ENCODE measurements at places on chromosomes 11 and 22.

DNA sequence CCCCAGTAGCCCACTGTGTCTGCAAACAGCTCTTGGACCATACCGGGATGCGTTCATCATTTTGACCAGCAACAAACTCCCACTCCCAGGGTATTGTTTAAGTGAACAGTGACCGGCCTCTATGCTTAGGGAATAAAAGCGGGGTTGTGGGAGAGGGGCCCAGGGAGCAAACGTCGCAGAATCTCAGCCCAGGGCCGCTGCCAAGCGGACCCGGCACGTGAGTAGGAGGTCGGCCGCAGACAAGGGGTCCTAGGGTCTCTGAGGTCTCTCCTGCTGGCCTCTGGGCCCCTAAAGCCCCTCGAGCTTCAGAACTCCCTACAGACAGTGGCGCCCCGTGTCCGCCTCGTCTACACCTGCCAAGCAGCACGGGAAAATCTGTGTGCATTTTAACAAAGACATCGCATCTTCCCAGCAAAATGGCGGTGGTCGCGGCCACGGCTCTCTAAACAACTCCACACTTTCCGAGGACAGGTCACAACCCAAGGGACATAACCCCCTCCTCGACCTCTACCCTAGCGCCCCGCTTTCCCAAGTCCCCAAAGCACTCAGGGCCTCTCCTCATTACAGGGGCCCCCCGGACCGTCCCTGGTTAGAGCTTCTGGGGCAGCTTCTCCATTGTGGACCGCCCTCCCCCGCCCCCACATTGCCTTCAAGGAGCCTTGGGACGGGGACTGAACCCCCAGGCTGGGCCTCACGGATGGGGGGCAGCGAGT, 3.9 kb upstream of the GCAT start:
- no peak for DNase-seq

DNA sequence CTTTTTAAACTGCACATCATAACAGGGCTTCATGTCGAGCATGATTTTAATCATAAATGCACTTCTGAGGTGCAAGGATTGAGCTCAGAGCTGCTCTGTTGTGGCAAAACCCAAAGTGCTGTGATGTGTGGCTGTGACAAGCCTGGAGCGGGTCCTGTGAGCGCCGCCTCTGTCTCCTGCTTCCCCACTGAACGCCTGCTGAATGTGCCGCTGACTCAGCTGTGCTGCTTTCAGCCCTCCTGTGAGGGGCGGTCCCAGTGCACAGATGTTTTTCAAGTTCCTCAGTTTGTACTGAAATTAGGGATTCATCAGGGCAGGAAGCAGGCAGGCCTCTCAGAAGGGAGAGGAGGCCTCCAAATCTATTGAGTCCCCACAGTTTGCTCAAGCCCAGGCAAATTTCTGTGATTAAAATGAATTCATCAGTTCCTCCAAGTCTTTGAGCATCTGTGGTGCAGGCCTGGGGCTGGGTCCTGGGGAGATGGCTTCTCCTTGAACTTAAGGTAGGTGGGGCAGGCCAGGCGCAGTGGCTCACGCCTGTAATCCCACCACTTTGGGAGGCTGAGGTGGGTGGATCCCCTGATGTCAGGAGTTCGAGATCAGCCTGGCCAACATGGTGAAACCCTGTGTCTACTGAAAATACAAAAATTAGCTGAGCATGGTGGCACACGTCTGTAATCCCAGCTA, 3.0 kb upstream of the GTSE1 start:
- no peak for DNase-seq

GRCh38 chr11:2218031-2218633, 46.5 kb upstream of the TH start:
- DNase-seq, result no peak

DNA sequence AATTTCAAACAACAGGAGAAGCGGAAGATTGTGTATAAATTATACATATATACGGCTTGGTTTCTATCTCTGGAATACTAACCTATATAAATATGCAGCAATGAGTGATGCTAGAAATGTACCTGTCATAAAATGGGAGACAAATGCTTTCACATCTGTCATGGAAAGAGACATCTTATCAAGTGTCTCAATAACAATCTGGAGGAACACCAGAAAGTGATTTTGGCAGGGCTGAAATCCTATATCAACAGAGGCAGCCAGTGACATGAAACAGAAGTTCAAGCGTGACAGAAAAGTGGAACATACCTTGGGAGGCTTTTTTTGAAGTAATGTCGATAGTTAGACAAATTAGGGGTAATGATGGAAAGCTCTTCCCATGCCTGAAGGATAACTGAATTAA, 834.6 kb downstream of the JRKL start:
- no peak for DNase-seq

- no peak for DNase-seq
Observed at GRCh38 chr11:46302866-46303265, 25.4 kb downstream of the CREB3L1 start.
